ENCODE measurements at places on chromosomes 6 and 20.

DNA sequence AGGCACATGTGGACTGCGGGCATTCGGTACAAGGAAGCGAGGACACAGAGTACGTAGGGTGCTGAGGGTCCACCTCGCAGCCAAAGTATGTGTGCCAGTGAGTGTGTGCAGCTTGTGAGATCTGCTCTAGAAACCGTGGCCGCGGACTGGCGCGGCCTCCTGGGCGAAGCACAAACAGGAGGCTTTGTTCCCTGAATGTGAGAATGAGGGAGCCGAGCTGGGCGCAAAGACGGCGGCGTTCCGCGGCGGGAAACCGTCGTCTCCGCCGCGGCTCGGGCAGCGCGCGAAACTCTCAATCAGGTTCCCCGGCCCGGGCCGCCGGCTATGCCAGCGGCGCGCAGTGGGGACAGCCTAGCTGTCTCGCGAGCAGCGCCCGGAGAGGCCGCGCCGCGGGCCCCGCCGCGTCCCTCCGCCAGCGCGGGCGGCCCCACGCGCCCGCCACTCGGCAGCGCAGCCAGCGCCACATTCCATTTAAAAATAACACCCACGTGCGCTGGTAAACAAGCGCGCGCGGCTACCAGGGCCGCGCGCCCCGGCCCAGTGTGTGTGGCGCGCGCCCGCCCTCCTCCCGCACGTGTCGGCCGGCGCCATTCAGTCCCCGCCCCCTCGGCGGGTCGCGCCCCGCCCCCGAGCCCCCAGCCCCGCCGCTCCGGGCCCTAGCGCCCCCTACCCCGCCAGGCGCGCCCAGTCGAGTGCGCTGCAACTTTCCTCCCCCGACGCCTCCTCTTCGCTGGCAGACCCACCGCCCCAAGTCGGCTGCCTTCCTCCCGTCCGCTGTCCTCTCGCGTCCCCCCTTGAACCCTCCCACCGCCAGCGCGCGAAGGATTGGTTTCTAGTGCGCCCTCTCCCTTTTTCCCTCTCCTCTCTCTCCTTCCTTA, 3.0 kb upstream of the FOXO3 start:
- DNase-seq, result peak; percentile 72

- no peak for DNase-seq
These were observed 553.0 kb downstream of the CD109 start for GRCh38 chr6:74248966-74249365.

- peak; percentile 40 for DNase-seq
These were observed 25.4 kb upstream of the HLA-E start for GRCh38 chr6:30463651-30464618.

DNA sequence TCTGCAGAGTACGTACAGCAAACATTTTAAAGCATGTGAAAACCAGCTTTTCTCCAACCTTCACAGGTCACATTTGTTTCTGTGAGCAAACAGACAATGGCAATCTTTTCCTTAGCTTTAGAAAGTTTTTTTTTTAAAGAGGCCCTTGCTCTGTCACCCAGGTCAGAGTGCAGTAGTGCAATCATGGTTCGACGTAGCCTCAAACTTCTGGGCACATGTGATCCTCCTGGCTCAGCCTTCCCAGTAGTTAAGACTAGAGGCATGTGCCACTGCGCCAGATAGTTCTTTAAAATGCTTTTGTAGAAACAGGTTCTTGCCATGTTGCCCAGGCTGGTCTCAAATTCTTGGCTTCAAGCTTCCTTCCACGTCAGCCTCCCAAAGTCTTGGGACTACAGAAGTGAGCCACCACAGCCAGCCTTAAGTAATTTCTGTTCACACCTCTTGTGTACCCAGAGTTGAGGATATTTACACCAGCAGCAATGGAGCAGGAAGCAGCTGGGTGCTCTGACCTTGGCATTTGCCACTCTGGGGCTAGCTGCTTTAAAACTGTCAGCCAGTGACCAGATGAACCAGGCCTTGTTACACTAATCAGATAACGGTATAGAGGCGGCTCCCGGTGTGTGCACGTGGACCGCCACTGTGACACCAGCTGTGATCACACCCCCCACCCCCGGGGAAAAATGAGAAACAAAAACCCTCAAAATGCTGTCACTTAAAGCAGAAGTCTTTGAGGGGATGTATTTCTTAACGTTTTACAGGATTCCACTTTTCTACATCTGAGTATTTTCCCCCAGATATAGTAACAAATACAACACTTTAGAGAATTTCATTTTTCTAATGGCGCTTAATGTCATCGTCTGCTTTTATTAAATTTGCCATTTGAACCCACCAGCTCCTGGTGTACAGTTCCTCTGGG, 71.3 kb downstream of the AKAP12 start:
- no peak for DNase-seq

DNA sequence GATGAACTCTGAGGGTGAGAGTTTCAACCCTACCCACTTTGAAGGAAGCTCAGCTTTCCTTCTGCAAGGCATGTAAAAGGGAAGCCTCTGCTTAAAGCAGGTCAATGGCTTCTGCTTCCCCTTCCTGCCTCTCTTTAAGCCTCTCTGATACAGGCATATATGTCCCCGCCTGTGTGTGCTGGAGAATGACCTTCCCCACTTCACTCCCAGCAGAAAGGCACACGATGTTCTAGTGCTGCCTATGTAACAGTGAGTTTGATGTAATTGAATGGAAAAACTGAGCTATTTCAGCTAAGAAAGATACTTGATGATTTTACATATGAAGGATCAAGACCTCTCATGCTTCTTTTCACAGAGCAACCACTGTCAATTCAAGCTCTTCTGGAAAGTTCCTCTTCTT, 632.2 kb downstream of the HACE1 start:
- no peak for DNase-seq

- DNase-seq, result no peak
These were observed 80.4 kb downstream of the AK9 start for GRCh38 chr6:109610590-109610989.

GRCh38 chr6:92243315-92243714, 1176.0 kb downstream of the EPHA7 start:
- DNase-seq, result no peak

- DNase-seq, result peak; percentile 53
These were observed 70.2 kb upstream of the SLC4A11 start for GRCh38 chr20:3309226-3309625.

DNA sequence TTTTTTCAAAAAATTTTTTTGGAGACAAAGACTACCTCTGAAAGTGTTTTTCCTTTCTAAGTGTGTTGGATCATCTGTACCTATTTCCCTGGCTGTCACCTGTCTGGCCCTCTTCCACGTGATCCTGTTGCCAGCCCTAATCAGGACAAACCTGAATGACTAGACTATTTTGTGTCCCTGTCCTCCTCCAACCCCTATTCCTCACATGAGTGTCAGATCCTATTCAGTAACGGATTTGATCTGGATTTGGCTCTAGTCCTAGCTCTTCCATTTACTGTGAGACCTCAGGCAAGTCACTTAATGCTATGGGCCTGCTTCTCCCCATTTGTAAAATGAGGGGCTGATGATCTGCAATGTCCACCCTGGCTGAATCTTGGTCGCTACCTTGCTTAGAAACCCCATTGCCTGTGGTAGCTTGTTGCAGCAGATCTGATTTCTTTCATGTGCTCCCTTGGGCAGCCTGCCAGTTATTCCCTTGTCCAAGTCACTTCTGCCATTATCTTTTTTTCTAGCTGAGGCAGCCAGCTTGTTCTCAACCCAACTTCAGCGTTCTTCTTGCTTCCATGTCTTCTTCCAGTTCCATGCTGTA, 4.8 kb downstream of the PHF20 start:
- no peak for DNase-seq

DNA sequence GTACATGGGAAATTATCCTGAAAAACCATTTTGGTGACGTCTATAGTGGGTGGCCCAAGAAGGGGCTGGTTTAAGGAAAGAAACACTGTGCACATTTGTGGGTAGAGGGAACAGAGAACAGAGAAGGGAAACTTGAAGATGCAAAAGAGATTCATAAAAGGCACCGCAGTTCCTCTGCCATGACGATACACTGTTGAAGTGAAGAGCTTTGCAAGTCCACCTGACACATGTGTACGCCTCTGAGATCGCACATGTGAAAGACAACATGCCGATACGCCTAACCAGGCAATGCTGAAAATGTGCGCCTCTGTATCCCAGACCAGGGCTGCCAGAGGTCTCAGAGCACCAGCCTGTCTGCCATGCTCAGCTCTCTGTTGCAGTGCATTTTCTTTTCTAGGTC, 180.9 kb downstream of the KIF16B start:
- no peak for DNase-seq

- DNase-seq, result no peak
These were observed 62.4 kb upstream of the NELFCD start for GRCh38 chr20:58918621-58919020.

GRCh38 chr6:150282806-150283205, 86.0 kb upstream of the IYD start:
- DNase-seq, result no peak

DNA sequence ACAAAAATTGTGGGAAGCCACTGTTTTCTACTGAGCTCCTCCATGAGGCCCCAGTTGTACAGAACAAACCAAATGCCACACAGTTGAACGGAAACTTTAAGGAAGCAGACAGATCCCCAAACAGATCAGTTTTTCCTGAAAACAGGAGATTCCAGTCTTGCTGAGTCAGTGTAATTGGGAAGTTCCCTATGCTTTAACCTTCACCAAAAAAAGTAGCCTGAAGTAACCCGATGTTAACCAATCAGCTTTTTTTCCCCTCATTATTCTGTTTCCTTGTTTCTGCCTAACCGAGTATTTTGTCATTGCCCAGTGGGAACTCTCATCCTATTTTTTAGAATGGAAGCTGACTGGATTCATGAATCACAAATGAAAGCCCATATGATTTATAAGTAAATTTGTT, 36.7 kb downstream of the MARCKS start:
- DNase-seq, result peak; percentile 66

DNA sequence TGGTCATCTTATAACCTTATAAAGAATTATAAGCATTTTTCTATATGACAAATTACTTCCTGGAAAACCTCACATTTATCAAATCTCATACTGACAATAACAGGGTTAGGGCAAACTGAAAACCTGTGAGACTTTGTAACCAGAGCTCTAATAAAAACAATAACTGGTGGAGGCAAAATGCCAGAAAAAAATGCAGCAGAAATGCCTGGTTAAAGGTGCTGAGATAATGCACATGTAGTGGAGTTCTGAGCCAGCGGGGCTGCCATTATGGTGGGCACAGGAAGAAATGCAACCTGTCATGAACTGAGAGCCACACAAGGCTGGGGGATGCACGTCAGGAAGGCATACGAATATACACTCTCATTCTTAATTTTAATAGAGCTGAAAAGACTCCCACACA, 53.0 kb downstream of the NCOA6 start:
- no peak for DNase-seq

DNA sequence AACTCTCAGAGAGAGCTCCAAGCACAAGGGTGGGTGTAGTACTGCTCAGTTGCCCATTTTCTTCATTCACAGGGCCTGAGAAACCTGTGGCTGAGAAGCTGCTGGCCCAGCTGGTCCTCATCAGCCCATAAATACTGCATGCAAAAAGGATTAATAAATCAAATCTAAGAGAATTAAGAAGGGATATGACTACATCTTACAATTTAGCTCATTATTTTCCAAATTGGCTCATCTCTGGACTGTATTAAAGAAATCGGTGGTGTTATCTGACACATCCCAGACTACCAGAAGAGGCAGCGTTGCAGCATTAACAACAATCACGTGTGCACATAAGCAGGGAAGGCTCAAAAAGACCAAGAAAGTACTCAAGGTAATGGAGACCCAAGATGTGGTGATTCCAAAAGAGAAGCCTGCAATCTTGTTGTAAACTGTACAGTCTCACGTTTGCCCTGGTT, 90.7 kb downstream of the CD24 start:
- no peak for DNase-seq

DNA sequence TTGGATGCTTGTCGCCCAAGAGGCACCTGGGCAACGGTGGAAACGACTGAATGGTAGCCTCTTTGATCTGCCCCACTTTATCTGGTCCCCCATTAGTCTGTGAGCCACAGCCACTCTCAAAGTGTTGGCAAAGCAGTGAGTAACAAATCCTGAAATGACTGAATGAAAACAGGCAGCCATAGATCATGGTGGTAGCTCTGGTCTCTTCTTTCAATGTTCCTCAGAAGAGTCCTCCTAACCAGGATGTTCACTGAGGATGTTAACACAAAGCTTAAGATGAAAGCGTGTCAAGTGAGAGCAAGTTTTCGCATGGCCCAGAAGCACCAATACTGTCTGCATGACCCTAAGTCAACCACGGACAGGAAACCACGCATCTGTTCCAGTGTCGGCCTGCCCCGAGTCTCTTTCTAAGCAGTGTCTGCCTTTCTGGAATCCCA, 107.3 kb downstream of the IRF4 start:
- no peak for DNase-seq

GRCh38 chr20:61777773-61778494, 287.7 kb downstream of the TAF4 start:
- DNase-seq, result no peak

DNA sequence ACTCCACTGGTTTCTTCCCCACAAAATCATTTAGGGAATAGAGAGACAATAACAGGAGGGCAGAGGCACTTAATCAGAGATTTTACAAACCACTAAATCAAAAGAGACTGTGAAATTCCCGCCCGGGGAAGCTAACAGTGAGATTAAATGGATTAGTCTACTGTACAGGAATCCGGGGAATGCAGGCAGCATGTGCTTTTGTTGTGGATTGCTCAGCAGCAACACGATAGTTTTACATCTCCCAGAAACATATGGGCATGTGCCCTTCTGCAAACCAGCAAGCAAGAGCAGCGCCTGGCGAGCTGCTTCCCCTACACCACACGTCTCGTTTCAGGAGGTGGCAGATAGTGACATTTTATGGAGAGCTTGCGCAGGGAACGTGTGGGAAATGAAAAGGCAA, 382.3 kb downstream of the CD83 start:
- peak; percentile 94 for DNase-seq

DNA sequence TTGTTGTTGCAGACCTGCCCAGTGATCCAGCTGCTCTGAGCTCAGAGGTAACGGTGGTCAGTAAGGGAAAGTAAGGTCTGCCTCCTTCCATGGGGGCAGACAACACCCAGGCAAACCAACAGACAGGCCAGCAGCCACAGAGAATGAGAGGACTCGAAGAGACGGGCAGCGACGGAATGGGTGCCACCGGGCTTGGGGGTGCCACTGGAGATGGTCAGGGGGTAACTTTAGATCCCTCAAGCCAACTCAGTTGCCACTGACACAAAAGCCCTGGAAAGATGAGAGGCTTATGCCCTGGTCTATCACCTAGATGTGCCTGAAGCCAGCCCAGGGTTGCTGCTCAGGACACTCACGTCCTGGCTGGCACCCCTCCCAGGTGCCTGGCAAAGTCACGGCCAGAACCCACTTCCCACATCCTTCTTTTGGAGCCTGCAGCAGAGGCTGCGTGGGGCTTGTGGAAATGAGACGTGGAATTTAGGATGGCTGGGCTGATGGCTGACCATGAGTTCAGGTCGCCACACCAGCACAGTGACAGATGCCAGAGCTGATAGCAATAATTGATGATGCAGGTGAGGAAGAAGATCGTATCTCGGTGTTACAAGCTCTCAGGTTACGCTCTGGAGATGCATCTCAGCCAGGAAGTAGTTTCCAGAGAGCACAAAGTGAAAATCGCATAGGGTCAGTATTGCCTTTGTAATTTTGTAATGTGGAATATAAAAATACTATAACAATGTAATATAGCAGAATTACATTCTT, 209.1 kb downstream of the SYNDIG1 start:
- no peak for DNase-seq
